ENCODE measurements at places on chromosomes 3 and 15.

- DNase-seq = no peak
Observed at GRCh38 chr3:193134856-193135255, 106.2 kb upstream of the PLAAT1 start.

DNA sequence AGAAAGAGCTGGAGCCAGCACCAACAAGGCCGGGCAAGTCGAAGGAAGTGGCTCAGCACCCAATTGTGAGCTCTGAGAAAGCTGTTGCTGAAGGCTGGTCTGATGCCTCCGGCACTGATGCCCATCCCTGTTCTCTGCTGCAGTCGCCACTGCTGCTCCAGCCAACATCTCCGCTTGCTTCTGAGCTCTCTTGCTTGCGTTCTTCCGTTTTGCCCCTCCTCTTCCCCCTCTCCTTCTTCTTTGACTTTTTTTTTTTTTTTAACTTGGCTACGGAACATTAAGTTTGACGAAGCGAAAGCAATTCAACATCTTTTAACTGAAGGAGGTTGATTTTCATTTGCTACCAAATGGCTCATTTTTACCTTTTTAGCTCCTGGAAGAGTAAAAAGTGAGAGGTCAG lies 442.9 kb downstream of the MCTP2 start:
- DNase-seq = no peak

- DNase-seq = no peak
Observed at GRCh38 chr3:63349583-63350573, 71.8 kb downstream of the SYNPR start.

DNA sequence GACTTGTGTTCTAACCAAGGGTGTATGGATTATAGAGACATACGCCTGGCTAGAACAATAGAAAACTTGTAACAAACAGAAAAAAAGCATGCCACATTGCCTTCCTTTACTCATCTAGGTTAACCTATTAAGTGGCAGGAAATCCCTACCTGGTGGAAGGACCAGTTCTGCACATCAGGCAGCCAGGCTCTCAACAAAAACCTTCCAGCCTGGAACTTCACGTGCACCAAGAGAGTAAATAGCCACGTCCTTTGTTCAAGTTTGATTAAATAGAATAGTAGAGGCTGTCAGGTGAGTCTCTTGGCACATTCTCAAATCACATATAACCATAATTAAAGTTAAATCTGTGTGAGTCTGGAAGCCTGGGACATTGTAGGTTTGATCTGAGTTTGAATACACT lies 85.0 kb upstream of the DPH6 start:
- peak; percentile 74 for DNase-seq

- no peak for DNase-seq
Observed at GRCh38 chr3:39505866-39506742, 38.6 kb downstream of the MOBP start.

DNA sequence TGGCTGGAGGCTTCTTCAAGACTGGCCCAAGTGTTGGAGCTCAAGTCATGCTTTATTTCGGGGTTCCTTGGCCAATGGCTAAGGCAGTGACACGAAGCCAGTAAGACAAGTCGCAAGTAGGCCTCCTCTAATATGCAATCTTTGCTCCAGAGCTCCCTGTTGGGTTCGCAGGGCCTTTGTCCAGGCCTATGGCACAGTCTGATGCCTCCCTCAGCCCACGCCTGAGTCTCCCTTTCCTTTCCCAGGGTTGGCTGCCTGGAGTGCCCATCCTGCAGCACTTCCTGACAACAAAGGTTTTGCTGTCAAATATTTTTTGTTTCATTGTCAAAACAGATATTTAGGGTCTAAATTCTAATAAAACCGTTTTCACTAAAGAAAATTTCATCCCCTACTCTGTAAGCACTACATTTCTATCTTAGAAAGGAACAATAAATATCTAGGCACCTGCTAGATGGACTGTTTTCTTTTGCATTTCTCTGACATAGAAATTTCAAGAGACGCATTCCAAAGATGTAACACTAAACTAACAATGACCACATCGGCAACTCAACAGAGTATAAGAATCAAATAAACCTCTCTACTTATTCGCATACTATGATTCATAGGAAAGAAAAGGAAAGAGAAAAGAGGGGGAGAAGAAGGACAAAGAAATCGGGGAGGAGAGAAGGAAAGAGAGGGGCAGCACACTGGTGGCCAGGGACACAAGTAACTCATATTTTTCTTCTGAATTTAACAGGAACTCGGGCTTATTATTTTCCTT lies 393.1 kb upstream of the ATP11B start:
- no peak for DNase-seq

DNA sequence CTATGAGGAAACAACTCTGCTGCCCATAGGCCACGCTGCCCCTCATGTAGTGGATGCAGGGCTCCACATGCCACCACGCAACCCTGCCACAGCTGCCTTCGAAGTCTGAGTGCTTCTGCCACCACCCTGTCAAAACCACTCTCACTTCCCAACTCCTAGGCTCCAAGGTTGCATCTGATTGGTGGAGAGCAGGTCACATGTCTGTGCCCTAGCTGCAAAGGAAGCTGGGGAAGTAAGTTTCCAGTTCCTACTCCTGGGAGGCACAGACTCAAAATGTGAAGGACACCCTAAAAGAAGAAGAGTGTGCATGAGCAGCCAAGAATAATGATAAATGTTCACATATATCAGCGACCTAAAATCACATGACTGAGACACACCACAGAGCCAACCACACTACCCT lies 31.9 kb upstream of the TICRR start:
- DNase-seq = no peak

GRCh38 chr3:108512671-108513070 lies 2.3 kb upstream of the MYH15 start:
- no peak for DNase-seq

GRCh38 chr3:54217828-54218227 lies 95.5 kb downstream of the CACNA2D3 start:
- DNase-seq = no peak

- no peak for DNase-seq
Observed at GRCh38 chr3:77078279-77078678, 38.4 kb downstream of the ROBO2 start.

DNA sequence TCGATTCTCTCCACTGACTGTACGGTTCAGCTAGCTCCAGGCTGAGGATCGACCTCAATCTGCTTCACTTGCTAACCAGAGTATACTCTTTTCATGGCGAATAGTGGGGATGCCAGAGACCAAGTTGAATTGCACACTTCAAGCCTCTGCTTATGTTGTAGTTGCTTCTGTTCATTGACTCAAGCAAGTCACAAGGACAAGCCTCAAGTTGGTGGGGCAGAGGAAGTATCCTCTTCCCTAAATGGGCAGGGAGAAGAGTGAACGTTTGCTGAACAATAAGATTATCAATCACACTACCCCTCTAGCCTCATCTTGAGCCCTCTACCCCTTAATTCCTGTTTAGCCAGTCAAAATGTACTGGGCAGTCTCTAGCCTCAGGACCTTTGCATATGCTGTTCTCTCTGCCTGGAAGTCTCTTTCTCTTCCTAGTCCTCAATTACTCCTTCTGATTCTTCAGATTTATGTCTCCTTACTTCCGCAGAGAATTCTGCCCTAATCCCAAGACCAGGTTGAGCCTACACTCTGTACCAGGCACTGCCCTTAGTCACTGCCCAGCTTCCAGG lies 390.4 kb upstream of the PROK2 start:
- no peak for DNase-seq

- DNase-seq = peak; percentile 69
Observed at GRCh38 chr3:184380185-184380626, 352 bp downstream of the CHRD start.

DNA sequence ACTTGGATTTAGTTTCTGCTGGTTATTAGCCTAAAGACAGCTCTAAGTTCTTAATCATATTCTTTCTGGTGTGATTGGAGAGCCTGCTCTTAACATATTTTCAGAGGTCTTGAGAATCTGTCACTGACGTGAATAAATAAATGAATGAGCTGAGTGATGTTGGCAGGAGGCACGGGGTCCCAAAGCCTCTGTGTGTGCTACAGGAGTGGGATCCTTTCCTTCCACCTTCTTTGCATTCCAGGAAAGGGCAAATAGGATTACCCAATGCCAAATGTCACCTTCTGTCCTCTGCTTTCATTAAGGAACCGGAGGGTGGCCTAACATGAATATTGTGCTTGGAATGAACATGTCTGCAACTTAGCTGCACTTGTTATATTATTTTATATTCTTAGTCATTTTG lies 53.1 kb downstream of the CD47 start:
- DNase-seq = no peak

- no peak for DNase-seq
Observed at GRCh38 chr3:126546549-126547239, 12.0 kb downstream of the C3orf22 start.

DNA sequence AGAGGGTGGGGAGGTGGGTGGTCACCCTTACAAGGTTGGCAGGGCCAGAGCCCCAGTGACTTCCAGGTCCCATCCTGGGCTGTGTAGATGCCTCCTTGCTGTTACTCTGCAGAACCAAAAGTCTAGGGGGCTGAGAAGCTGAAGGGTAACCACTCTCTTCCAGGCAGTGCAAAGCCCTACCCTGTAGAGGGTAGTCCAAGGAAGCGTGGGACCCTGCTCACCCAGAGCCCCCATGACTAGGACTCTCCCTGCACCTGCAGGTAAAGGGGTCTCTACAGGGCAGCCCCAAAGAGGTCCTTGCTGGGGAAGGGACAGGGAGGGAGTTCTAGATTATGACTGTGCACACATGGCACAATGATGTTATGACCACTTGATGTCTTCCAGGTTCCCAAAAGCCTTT lies 14.2 kb downstream of the GHRL start:
- no peak for DNase-seq

Data from NCI-H774 (cell line).